ENCODE measurements at places on chromosomes 3 and 15.

DNA sequence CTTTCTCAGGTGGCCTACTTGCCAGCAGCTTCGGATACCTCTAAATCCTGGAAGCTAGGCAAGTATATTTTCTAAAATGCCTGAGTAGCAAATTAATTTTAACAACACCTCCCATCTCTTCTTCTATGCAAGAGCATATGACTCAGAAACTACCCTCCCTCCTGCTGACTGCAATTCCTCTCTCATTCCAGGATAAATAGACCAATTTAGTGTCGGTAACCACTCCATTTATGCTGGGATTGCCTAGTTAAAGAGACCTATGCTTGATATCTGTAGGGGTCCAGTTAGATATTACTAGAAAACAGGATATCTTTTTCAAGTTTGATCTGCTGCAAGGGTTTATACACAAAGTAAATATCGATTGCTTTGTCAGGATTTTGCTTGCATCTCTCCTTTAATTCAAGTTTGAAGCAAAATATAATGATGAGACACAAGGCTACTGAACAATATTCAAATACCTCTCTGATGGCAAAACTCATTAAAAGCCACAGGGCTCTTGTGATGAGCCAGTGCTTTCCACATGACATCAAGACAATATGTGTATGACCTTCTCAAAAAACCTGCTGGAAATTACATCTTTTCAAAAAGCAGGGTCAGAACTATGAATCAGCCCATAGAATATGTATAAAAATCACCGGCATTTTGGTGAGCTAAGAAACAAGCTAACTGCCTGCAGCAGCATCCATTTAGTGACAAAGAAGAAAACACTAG is 491.6 kb upstream of the NECTIN3 start:
- DNase-seq, result peak; percentile 65

DNA sequence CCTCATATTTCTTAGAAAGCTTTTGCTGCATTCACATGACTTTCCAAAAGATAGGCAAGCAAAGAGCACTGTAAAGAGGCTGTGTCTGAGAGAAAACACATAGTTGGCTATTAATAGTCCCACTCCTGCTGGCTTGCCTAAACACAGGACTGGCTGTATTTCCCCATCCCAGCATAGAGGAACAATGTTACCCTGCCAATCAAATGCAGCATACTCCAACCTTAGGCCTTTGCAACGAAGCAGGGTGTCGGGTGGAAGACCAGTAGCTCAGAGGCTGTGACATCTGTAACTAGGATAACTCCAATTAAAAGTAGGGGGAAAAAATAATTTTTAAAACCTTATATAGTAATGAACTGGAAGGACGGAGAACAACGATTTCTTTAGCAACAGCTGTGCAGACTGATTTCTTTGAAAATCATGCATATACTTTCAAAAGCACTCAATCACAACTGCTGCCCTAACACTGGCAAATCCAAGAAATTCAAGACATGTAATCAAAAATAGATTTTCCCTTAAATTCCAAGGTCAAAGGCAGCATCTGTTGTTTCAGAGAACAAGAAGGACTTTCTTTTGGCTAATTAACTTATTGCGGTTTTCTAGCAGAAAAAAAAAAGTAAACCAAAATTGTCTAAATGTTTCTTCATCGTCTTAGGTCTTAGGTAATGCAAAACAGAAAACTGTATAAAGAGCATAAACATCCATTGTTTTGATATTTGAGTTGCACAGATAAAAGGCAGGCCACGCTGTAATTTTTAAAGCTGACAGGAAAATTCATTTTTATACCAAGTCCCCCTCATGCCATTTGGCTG is 139.3 kb downstream of the TNIK start:
- no peak for DNase-seq

GRCh38 chr3:188824566-188824965 is 347.2 kb upstream of the TPRG1 start:
- no peak for DNase-seq

- DNase-seq, result no peak
Measured at GRCh38 chr3:51970606-51971300, 3.1 kb downstream of the ABHD14B start.

- peak; percentile 32 for DNase-seq
Measured at GRCh38 chr3:59056706-59057105, 6.9 kb upstream of the CFAP20DC start.

GRCh38 chr3:79515072-79515471 is 252.7 kb downstream of the ROBO1 start:
- DNase-seq, result no peak

GRCh38 chr3:18527691-18528090 is 102.6 kb upstream of the SATB1 start:
- DNase-seq, result no peak

DNA sequence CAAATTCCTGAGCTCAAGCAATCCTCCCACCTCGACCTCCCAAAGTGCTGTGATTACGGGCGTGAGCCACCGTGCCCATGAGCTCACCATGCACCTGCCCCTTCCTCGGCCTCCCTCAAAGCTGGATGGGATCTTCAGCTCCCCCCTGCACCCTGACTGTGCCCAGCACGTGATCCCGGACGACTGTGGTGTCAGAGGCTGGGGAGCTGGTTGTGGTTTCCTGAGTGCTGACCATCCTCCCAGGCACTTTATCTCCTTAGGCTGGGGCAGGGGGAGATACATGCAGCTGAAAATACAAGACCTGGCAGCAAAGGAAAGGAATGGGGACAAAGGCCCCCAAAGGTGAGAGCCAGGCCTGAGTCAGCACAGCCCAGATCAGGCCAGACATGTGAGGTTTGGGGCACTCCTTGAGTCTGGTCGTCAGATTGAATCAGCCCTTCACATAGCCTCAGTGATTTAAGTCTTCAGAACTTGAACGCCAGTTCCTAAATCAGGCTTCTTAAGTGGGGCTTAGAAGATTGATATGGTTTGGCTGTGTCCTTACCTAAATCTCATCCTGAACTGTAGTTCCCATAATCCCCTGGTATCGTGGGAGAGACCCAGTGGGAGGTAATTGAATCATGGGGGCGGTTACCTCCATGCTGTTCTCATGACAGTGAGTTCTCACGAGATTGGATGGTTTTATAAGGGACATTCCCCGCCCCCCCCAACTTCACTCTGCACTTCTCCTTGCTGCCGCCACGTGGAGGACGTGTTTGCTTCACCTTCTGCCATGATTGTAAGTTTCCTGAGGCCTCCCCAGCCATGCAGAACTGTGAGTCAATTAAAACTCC is 35.8 kb downstream of the PRKCD start:
- peak; percentile 62 for DNase-seq

GRCh38 chr15:20368974-20369373 is 172.6 kb downstream of the GOLGA6L6 start:
- no peak for DNase-seq

Measured in fibroblast of mammary gland (primary cell).